Activated CD4-positive, alpha-beta memory T cell treated with anti-CD3 and anti-CD28 coated beads, Interleukin-2, amount 10 ng/mL, durations not matched to agents 7 days and 5 days (primary cell): ENCODE measurements at places on chromosomes 2 and 18.

- H3K4me3 ChIP-seq: no peak overlapping the region
- H3K36me3 ChIP-seq: no peaks in the 10 kb centered on the region
- H3K27me3 ChIP-seq: no peaks in the 10 kb centered on the region
- H3K4me1 ChIP-seq: no peaks in the 10 kb centered on the region
- no peak overlapping the region for H3K27ac ChIP-seq
Observed at GRCh38 chr2:150247481-150247880, 240.0 kb downstream of the RND3 start.

- DNase-seq: no peak
- H3K27ac ChIP-seq: no peak overlapping the region
- no peaks in the 10 kb centered on the region for H3K36me3 ChIP-seq
- H3K4me1 ChIP-seq: no peaks in the 10 kb centered on the region
- H3K4me3 ChIP-seq: no peak overlapping the region
Observed at GRCh38 chr18:1244397-1245122, 339.9 kb downstream of the ADCYAP1 start.

- H3K27me3 ChIP-seq: peaks cover 2% of the 10 kb centered on the region
- no peak for DNase-seq
- H3K4me3 ChIP-seq: no peak overlapping the region
- H3K27ac ChIP-seq: no peak overlapping the region
- no peaks in the 10 kb centered on the region for H3K4me1 ChIP-seq
- H3K36me3 ChIP-seq: no peaks in the 10 kb centered on the region
Observed at GRCh38 chr2:110140401-110140800, 24.8 kb upstream of the MALL start.

DNA sequence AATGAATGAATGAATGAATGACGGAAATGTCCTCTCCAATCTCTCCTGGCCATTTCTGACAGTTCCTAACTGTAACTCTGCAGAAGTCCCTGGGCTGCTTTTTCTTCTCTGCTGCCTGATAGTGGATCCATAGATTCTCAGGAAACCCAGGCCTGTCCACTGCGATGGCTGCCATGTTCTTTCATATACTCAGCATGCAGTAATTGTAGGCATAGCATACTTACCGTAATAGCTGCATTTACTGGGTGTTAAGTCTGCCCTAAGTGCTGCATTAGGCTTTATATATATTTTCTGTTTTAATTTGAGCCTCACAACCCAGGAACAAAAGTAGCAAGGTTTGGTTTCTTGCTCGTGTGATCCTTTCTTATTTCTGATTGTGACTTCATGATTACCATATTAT, 122.9 kb downstream of the DCC start:
- no peaks in the 10 kb centered on the region for H3K36me3 ChIP-seq
- H3K4me1 ChIP-seq: no peaks in the 10 kb centered on the region
- DNase-seq: no peak
- no peak overlapping the region for H3K27ac ChIP-seq

DNA sequence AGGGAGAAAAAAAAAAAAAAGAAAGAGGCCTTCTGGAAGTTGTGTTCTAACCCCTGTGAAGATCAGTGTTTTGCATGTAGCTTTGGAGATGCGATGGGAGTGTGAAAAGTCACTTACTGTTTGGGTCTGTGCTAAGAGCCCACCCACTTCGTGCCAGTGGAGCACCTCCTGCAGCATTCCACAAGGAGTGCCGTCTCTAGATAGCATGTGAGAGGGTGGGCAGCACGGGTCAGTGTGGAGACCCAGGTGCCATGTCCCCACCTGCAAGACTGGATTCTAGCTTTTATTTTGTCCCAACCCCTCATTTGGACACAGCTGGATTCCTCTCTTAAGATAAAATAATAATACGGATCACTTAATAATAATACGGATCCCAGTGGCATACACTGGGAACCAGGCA, 12.5 kb upstream of the TMEM185B start:
- peaks cover 11% of the 10 kb centered on the region for H3K36me3 ChIP-seq
- peaks cover 30% of the 10 kb centered on the region for H3K4me1 ChIP-seq
- DNase-seq: no peak
- H3K27ac ChIP-seq: no peak overlapping the region

- H3K4me3 ChIP-seq: no peak overlapping the region
- H3K4me1 ChIP-seq: no peaks in the 10 kb centered on the region
- no peak for DNase-seq
- H3K36me3 ChIP-seq: no peaks in the 10 kb centered on the region
Observed at GRCh38 chr2:166090346-166090745, 37.5 kb downstream of the SCN1A start.

- DNase-seq: no peak
- H3K27ac ChIP-seq: no peak overlapping the region
- H3K4me1 ChIP-seq: no peaks in the 10 kb centered on the region
- H3K36me3 ChIP-seq: no peaks in the 10 kb centered on the region
- H3K4me3 ChIP-seq: no peak overlapping the region
Observed at GRCh38 chr18:80229766-80230745, 17.3 kb downstream of the PARD6G start.

GRCh38 chr2:56314796-56315195, 131.0 kb downstream of the CCDC85A start:
- H3K4me3 ChIP-seq: no peak overlapping the region
- DNase-seq: no peak
- H3K36me3 ChIP-seq: no peaks in the 10 kb centered on the region
- H3K27me3 ChIP-seq: no peaks in the 10 kb centered on the region

GRCh38 chr2:212667751-212668316, 129.2 kb upstream of the ERBB4 start:
- H3K36me3 ChIP-seq: no peaks in the 10 kb centered on the region
- H3K4me3 ChIP-seq: no peak overlapping the region
- no peaks in the 10 kb centered on the region for H3K27me3 ChIP-seq
- DNase-seq: no peak
- no peaks in the 10 kb centered on the region for H3K4me1 ChIP-seq

DNA sequence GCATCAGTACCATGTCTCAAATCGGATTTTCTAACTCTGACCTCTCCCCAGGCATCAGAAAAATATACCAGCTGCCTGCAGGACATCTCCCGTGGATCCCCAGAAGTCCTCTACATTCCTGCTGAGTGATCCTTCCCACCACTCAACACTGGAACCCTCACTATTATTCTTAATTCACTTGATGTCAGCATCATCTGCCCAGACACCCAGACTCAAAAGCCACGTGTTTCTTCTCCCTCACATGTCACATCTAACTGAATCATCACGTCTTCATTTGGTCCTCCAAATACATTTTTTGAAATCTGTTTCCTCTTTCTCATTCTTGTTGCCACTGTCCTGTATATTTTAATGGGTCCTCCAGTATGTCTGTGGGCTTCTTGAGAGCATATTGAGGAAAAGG, 218.6 kb downstream of the HRH4 start:
- H3K4me1 ChIP-seq: peaks cover 2% of the 10 kb centered on the region
- no peak for DNase-seq
- H3K27me3 ChIP-seq: peaks cover 6% of the 10 kb centered on the region
- no peaks in the 10 kb centered on the region for H3K36me3 ChIP-seq
- no peak overlapping the region for H3K4me3 ChIP-seq

- H3K4me1 ChIP-seq: peaks cover 33% of the 10 kb centered on the region
- no peak overlapping the region for H3K4me3 ChIP-seq
- H3K36me3 ChIP-seq: peaks cover 34% of the 10 kb centered on the region
- no peak for DNase-seq
- peak overlapping the region; percentile 33 for H3K27ac ChIP-seq
Observed at GRCh38 chr2:230205034-230205433, 14.8 kb downstream of the SP110 start.

DNA sequence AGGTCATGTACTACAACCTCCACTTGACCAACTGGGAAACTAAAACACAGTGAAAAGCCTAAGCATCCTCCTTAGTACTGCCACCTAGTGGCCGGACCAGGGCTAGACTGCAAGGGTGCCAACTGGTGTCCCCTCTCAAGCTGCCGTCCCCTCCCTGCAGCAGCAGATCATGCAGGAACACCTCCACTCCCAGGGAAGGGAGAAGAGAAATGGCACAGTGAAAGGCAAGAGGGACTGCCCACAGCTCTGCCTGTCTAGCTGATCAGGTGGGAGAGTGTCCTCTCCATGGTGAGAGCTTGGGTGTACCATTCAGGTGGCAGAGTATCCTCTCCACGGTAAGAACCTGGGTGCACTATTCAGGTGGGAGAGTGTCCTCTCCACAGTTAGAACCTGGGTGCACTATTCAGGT, 78.1 kb downstream of the AAK1 start:
- H3K4me1 ChIP-seq: peaks cover 42% of the 10 kb centered on the region
- H3K27me3 ChIP-seq: no peaks in the 10 kb centered on the region
- peaks cover 11% of the 10 kb centered on the region for H3K36me3 ChIP-seq
- H3K27ac ChIP-seq: peak overlapping the region; percentile 37

DNA sequence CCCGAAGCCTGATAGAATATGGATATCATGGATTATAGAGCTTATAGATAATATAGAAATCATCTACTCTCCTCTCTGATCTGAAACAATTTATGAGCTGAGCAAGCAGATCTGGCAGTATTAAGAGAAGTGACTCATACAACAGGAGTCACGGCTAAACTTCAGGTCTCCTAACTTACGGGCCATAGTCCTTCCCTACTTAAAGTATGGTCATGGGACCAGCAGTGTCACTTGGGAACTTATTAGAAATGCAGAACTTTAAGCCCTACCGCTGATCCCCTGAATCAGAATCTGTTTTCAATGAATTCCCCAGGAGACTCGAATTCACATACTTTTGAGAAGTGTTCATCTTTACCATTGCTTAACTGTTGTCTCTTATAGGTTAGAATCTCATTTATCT, 195.7 kb upstream of the FANCL start:
- H3K4me3 ChIP-seq: no peak overlapping the region
- peaks cover 21% of the 10 kb centered on the region for H3K27me3 ChIP-seq
- H3K36me3 ChIP-seq: no peaks in the 10 kb centered on the region
- no peak overlapping the region for H3K27ac ChIP-seq
- no peak for DNase-seq

DNA sequence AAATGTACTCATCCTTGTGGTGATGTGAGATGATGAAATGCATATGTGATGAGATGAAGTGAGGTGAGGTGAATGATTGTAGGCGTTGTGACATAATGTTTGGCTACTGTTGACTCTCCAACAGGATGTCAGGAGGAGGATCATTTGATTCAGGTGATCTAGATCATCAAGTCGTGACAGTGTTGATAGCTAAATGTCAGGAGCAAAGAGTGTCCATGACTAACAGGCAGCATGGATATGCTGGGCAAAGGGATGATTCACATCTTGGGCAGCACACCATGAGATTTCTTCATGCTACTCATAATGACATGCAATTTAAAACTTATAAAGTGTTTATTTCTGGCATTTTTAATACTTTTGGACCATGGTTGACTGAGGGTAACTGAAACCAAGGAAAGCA, 40.2 kb upstream of the UBXN4 start:
- no peak for DNase-seq
- H3K27ac ChIP-seq: no peak overlapping the region
- H3K27me3 ChIP-seq: no peaks in the 10 kb centered on the region
- H3K4me3 ChIP-seq: no peak overlapping the region
- no peaks in the 10 kb centered on the region for H3K36me3 ChIP-seq
- no peaks in the 10 kb centered on the region for H3K4me1 ChIP-seq

DNA sequence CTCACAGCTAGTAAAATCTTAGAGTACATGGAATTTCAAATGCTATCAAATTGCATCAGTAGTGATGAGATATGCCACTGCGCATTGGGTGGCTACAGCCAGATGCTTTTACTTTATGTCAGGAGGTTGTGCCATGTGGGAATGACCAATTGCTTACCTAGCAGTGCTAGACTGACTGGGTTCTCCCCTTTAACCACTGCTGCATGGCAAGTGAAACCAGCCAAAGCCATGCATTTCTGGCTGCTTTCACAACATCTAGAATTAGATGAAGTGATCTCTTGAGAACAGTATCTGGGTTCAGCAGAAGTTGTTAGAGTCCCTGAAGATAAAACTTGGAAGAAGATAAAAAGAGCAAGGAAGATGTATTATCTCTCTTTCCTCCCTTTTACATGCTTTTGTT, 1174.2 kb upstream of the CDH2 start:
- no peaks in the 10 kb centered on the region for H3K27me3 ChIP-seq
- no peak overlapping the region for H3K27ac ChIP-seq
- no peak for DNase-seq
- H3K4me3 ChIP-seq: no peak overlapping the region
